Astrocyte of the hippocampus (primary cell): ENCODE measurements at places on chromosomes 5 and 9.

- peak; percentile 4 for DNase-seq
Measured at GRCh38 chr5:55480781-55481180, 54.0 kb downstream of the PLPP1 start.

- DNase-seq = no peak
Measured at GRCh38 chr5:115262011-115262320, 711 bp downstream of the PGGT1B start.

- DNase-seq = no peak
Measured at GRCh38 chr5:139592289-139592688, 31.1 kb downstream of the UBE2D2 start.

DNA sequence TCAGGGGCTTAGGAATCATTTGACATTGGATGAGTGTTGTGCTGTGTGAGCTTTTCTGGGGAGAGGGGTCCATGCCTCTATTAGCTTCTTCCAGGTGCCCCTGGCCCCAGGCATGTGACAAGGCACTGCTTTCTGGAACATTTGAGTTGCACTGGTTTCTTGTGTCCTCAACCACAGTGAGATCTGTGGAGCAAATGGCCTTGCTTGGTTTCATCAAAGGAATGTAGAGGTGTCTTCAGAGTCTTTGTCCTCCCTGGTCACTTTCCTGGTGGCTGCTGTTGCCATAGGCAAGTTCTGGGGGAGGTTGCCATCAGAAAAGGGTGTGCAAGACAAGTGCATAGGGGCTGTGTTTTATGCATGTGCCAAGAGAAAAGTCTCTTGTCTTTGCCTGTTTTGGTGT lies 157.5 kb downstream of the MACROH2A1 start:
- DNase-seq = no peak

DNA sequence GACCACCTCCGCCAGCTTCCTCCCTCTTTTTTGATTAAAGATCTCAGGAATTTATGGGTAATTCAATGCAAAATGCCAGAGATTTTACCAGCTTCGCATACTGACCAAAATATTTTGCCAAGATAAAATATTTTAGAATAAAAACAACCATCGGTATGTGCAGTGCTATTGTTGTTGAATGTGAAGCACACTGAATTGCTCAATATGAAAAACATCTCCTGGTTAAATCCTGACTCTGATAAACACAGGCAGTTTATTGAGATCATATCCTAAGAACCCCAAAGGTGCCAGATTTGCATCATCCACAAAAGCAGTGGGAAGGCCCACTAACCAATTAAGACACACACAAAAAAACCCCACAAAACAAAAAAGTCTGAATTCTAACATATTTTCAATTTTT lies 202.4 kb downstream of the GLIS3 start:
- DNase-seq = peak; percentile 53

- peak; percentile 77 for DNase-seq
Measured at GRCh38 chr5:94691949-94692348, 73.5 kb downstream of the SLF1 start.

GRCh38 chr9:3732077-3733038 lies 206.6 kb upstream of the RFX3 start:
- DNase-seq = peak; percentile 96

DNA sequence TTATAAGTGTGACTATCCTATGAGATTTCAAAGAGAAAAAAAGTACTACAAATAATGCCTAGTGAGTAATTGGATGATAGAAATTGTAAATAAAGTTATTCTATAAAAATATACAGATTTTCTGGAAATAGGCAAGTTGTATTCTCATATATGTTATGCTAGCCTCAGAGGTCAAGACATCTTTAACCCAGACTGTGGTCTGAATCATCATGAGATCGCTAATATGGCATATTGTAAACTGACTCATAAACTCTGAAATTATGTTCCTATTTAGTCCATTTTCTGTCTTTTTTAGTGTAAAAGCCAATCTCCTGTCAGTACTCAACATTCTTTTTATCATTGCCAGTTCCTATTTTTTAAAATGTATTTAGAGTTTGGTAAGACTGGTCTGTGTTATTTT lies 14.2 kb downstream of the LOX start:
- DNase-seq = no peak
